Heart right ventricle (tissue), 16 donors: ENCODE measurements at places on chromosomes 3 and 15. TPM values are rescaled to one million over a fixed set of nuclear protein-coding genes. Genes with fewer than 3 reads are reported as not detected.

ARL8B gene
- 65.3 TPM for total RNA-seq

DNA sequence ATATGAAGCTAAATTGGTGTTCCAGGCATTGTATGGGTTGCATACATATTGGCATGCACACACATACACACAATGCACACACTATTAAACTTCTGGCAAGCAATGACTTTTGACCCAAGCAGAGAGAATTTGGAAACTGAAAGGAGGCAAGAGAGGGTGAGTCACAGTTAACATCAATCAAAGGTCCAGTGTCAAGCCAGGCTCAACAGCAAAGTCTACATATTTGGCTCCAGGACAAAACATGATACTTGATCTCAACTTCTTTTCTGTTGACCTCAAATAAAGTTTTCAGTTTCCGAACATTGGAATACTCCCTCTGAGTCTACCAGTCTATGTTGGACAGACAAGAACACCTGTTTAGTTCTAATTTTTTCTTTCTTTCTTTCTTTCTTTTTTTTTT lies 28.3 kb downstream of the IL12A start:
- H3K4me1 ChIP-seq, result no peaks in the 10 kb centered on the region
- no peak overlapping the region for H3K27ac ChIP-seq
- H3K36me3 ChIP-seq, result no peaks in the 10 kb centered on the region
- DNase-seq, result no peak
- no peak overlapping the region for H3K4me3 ChIP-seq
- no peaks in the 10 kb centered on the region for H3K27me3 ChIP-seq

ABCF3 gene
- 61.1 TPM for total RNA-seq

GRCh38 chr3:131218196-131218595 lies 163.4 kb upstream of the NUDT16 start:
- H3K27me3 ChIP-seq, result no peaks in the 10 kb centered on the region
- H3K27ac ChIP-seq, result no peak overlapping the region
- H3K4me1 ChIP-seq, result no peaks in the 10 kb centered on the region
- no peak for DNase-seq
- no peaks in the 10 kb centered on the region for H3K36me3 ChIP-seq

CDCP1 gene
- 0.82 TPM for total RNA-seq

NR2E3 gene
- not detected for total RNA-seq

- no peaks in the 10 kb centered on the region for H3K4me1 ChIP-seq
- H3K27ac ChIP-seq, result no peak overlapping the region
- no peaks in the 10 kb centered on the region for H3K27me3 ChIP-seq
These were observed 661.6 kb upstream of the CBLB start for GRCh38 chr3:106530367-106530766.

DNA sequence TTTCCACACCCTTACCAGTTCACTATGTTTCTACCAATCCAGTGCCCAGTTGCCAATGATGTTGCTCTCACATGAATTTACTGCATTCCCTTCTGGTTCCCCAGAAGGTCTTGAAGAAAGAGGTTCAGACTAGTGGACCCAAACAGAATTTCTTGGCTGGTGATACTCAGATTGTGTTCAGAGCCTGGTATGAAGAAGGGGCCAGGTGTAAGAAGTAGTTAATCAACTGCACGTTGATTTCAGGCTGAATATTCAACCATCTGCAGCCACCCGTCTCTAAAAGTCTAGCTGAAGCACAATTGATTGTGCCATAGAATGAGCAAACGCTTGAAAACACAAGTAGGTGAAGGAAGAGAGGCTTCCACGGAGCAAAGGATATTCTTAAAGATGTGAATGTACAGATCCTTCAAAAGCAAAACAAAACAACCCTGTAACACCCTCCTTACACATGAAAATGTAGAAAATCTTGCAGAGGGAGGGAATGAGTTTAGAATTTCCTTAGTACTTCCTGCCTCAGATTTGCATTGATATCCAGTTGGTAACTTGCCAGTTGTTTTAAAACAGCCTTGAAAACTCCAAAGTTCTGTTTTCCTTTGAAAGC lies 4.7 kb downstream of the RBMS3 start:
- no peaks in the 10 kb centered on the region for H3K36me3 ChIP-seq
- H3K4me1 ChIP-seq, result peaks cover 48% of the 10 kb centered on the region
- H3K27ac ChIP-seq, result peak overlapping the region; percentile 69
- DNase-seq, result no peak
- H3K27me3 ChIP-seq, result no peaks in the 10 kb centered on the region

GABRB3 gene
- total RNA-seq, result 0.45 TPM

MME gene
- 3.1 TPM for total RNA-seq

DNA sequence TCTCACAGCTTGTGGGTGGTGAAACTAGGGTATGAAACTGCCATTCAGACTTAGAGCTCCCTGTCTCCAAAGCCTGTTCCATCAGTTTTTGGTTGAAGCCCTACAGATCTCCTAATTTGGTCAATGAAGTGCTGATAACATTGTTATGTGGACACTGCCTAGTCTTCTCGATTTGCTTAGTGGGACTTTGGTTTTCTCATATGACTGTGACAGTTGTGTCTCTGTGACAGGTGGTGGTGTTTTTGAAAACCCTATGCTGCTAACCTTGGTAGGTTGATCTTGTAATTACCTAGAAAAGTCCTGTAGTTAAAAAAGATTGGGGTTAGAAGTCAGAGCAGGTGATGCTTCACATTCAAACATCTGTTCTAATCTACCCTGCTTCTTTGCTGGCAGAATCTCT lies 9.2 kb downstream of the PPM1L start:
- H3K27ac ChIP-seq, result no peak overlapping the region
- no peaks in the 10 kb centered on the region for H3K36me3 ChIP-seq
- H3K4me1 ChIP-seq, result no peaks in the 10 kb centered on the region
- no peaks in the 10 kb centered on the region for H3K27me3 ChIP-seq
- no peak for DNase-seq
- H3K4me3 ChIP-seq, result no peak overlapping the region

GRCh38 chr3:60413551-60413950 lies 837.7 kb downstream of the FHIT start:
- no peaks in the 10 kb centered on the region for H3K36me3 ChIP-seq
- no peak for DNase-seq
- H3K27ac ChIP-seq, result no peak overlapping the region
- H3K4me1 ChIP-seq, result no peaks in the 10 kb centered on the region

- peaks cover 6% of the 10 kb centered on the region for H3K27me3 ChIP-seq
- H3K27ac ChIP-seq, result no peak within 1 kb of the TSS
- H3K4me1 ChIP-seq, result peaks cover 14% of the 10 kb centered on the region
- no peaks in the 10 kb centered on the region for H3K36me3 ChIP-seq
- DNase-seq, result no peak
These were observed at the start of gene ROBO1 for GRCh38 chr3:79767905-79768267. TSS of gene ROBO1 (minus strand) at chr3:79767998.

DNA sequence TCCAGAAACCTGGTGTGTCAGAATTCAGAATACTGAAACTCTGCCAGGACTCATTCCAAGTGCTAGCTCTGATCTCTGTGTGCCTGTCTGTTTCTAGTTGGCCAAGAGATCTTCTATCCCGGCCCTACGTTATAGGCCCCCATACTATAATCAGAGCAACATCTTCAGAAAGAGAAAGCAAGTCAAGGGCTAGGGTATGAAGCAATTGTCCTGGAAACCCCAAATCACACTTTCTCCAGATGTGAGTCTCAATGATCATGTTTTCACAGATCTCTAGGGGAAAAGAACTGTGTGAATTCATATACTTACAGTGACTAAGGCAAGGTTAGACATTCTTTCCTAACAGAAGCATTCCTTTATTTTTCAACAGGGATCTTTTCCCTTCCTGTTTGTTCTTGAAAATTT lies 309.7 kb downstream of the SLC9A9 start:
- H3K36me3 ChIP-seq, result no peaks in the 10 kb centered on the region
- peak overlapping the region; percentile 11 for H3K27ac ChIP-seq
- H3K4me1 ChIP-seq, result no peaks in the 10 kb centered on the region
- H3K4me3 ChIP-seq, result no peak overlapping the region
- no peaks in the 10 kb centered on the region for H3K27me3 ChIP-seq

FNDC3B gene
- 83.1 TPM for total RNA-seq

GRCh38 chr3:127646501-127647046 lies 17.6 kb downstream of the PODXL2 start:
- H3K4me1 ChIP-seq, result no peaks in the 10 kb centered on the region
- H3K27ac ChIP-seq, result no peak overlapping the region
- DNase-seq, result no peak

B3GNT5 gene
- total RNA-seq, result 6.1 TPM

PRSS50 gene
- not detected for total RNA-seq

LRRK1 gene
- 2.0 TPM for total RNA-seq

DNA sequence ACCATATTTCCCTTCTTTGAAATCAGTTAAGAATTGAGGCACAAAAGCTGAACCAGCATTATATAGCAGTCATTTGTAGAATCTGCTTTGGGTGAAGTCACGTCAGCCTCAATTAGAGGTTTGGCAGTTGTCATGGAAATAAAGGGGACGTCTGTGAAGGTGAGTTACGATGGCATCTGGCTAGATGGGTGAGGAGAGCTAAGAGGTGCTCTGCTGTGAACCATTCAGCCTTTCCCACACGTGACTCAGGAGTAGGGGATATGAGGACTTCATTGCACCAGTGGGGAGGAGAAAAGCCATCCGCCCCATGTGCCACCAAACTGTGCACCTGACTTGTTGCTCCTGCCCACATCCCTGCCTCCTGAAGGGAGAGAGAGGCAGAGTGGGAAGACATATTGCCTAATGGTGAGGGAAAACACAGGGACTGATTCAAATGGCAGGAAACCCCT lies 2.8 kb upstream of the C15orf40 start:
- peaks cover 50% of the 10 kb centered on the region for H3K36me3 ChIP-seq
- peaks cover 14% of the 10 kb centered on the region for H3K4me1 ChIP-seq
- no peak for DNase-seq
- H3K4me3 ChIP-seq, result no peak overlapping the region
- H3K27me3 ChIP-seq, result no peaks in the 10 kb centered on the region

DNA sequence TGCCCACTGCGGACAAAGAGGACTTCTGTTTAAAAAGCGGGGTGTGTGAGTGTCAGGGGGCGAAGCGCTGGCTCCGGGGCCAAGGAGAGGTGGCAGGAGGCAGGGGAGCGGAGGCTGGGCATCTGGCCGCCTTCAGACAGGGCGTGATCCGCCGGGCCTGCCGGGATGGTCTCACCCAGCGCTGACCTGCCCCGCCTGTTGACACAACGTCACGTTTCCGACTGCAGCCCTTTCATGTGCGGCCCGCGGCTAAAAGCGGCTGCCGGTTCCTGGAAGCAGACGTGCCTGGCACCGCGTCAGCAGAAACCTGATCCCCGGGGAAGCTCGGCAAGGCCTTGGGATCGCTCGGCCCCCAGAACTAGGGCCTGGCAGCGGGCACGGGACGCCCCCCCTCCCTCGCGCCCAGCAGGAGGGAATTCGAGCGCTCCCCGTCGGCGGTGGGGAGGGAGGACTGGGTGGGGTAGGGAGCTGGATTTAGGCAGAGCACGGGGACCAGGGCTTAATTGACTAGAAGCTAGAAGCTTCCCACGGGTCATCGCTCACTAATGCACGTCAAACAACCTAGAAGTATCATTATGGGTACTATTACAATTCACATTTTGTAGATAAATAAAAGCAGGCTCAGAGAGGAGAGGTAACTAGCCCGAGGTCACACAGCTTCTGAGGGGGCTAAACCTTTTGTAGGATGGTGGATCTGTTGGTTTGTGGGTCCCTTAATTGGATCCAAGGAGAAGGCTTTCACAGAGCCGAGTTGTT lies 7.7 kb downstream of the BHLHE40 start:
- peaks cover 33% of the 10 kb centered on the region for H3K36me3 ChIP-seq
- H3K27me3 ChIP-seq, result no peaks in the 10 kb centered on the region
- H3K4me1 ChIP-seq, result peaks cover 24% of the 10 kb centered on the region
- peak overlapping the region; percentile 93 for H3K27ac ChIP-seq

PPP1R14D gene
- total RNA-seq, result not detected

DNA sequence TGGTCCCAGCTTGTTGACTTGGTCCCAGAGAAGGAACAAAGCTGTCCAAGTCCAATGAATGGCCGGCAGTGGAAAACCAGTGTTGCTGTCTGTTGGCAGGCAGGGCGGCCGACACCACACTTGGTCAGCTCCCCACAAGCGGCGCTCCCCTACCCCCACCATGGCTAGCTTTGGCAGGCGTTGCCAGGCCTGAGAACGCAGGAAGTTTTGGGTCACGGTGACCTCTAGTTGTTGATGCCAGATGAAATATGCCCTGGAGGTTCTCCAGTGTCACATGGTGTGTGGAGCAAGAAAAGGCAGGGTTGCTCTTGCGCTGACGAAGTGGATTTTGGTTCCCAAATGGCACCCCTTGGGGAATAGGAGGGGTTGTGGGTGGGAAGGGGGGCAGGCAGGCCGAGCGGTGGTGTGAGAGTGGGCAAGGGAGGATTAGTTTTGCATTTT lies 72.7 kb upstream of the TPRG1 start:
- H3K4me3 ChIP-seq, result peak overlapping the region; percentile 1
- H3K27me3 ChIP-seq, result no peaks in the 10 kb centered on the region
- no peaks in the 10 kb centered on the region for H3K36me3 ChIP-seq
- H3K27ac ChIP-seq, result peak overlapping the region; percentile 81
- peaks cover 27% of the 10 kb centered on the region for H3K4me1 ChIP-seq
